ENCODE measurements at places on chromosomes 4 and X.
A peak's percentile ranks its signal among the peaks of the same experiment; 100 is the strongest.

DNA sequence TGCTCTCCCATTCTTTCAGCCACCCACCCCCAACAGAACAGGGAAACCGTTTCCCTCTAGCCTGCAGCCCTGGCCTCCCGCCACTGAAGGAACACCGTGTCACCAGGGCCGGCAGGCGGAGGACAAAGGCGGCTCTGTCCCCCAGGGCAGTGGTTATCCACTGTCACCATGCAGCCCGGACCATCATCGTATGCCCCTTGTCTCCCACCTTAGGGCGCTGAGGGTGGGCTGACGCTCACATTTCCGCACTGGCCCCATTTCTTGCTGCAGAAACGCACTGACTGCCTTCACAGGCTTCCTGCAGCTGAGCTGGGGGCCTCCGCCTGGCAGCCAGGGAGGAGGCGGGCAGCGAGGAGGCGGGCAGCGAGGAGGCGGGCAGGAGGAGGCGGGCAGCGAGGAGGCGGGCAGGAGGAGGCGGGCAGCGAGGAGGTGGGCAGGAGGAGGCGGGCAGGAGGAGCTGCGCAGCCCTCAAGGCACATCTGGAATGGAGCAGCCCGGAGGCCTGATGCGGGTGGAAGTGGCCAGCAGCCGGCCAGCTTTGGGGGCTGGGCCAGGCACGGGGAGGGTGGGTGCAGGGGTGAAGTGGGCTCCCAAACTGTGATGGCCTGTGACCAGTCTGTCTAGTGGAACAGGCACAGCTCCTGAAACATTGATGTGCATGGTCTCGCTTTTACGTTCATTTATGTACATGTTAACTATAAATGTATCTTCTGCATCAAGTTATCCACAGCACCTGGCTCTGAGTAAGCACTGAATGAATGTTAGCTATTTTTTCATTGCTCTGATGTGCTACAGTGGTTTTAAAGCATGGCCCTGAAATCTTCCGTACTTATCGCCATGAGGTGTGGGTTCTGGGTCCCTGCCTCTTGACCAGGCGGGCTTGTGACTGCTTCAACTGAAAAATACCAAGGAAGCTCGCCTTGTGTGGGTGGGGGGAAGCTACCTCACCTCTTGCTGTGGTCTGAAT lies 20.6 kb upstream of the KIAA0232 start:
- DNase-seq: no peak

GRCh38 chr4:71141125-71141524 lies 147.7 kb downstream of the DCK start:
- DNase-seq: peak; percentile 51

- DNase-seq: no peak
These were observed 58.0 kb upstream of the ZC4H2 start for GRCh38 chrX:65034292-65034667.

GRCh38 chr4:76234679-76235044 lies 16.9 kb upstream of the FAM47E start:
- no peak for DNase-seq

GRCh38 chr4:53551958-53552357 lies 39.3 kb downstream of the LNX1 start:
- no peak for DNase-seq

DNA sequence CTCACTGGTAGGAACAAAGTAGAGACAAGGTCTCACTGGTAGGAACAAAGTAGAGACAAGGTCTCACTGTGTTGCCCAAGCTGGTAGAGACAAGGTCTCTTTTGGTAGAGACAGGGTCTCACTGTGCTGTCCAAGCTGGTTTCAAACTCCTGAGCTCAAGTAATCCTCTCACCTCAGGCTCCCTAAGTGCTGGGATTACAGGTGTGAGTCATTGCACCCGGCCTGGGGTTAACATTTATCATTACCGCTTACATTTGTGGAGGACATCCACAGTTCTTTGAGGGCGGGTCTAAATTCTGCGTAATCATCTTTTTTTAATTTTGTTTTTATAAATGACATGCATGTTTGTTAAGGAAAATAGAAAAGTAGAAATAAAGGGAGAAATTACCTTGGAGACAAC lies 12.0 kb downstream of the RAB33B start:
- no peak for DNase-seq

Data from OCI-M1 (cell line).